ENCODE measurements at places on chromosomes 1 and 21.

DNA sequence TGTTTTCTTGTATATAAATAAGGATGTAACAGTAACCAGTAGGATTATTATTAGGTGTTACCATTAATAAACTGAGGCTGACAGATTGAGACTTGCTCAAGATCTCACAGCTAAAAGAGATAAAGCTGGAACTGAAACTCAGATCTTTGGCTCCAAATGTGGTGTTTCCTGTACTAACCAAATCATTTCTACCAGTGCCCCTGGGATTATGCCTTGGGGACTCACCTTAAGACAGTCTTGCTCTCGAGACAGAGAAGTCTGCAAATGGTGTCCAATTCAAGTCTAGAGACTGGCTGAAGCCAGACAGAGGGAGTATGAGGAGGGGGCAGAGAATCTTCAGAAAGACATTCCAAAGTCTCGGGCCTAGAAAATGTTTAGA, 593 bp upstream of the CD53 start:
- no peak for DNase-seq

DNA sequence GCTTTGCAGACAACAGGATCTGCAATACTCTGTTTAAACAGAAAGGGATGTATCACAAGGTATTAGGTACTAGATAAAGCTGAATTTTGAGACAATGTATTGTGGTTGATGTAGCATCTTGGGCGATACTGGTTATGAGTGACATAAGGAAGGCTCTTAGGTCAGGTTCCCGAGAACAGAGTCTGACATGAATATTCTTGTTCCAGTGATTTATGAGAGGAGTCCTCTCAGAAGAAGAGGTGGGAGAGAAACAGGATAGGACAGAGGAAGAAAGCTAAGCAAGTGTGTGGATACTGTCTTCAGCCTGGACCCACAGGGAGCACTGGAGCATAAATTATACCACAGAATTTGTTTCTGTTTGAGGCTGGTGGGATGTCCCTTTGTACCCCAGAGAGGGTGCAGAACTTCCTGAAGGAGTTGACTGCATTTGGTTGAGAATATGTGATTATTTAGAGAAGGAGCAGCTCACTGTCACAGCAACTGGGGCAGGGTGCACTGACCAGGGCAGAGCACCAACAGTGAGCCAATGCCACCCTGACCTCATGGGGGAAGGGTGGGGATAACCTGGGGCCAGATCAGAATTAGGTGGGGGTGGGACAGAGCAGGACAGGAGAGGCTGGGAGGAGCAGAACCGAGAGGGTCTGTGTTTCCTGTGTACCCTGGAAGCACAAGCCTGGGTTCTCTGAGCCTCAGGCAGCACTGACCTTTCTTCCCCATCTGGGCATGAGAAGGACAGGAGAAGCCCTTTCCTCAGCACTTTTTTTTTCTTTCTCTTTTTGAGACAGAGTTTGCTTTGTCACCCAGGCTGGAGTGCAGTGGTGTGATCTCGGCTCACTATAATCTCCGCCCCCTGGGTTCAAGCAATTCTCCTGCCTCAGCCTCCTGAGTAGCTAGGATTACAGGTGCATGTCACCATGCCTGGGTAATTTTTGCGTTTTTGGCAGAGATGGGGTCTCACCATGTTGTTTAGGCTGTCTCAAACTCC, 36.3 kb upstream of the SLC6A9 start:
- no peak for DNase-seq

DNA sequence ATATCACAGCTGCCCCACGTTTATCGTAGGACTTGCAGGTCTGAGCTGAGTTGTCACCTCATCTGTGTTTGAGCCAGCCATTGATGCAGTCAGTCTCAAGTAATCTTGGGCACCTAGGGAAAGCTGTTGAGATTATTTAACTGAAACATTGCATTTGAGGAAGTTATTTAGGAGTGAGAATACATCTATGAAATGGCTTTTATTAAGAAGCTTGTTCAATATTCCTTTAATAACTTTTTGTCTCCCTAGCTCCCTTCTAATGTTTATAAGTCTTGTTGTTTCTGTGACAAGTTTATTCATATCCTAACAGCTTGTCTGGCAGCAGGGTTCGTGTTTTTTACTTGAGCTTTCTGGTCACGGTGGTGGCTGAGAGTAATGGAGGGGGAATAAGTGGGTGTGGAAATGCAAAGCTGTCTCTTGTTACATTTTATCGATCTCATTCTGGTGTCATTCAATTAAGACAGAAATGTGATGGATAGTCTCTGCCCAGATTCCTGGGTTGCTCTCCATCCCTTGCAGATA, 555.9 kb downstream of the USP25 start:
- no peak for DNase-seq

DNA sequence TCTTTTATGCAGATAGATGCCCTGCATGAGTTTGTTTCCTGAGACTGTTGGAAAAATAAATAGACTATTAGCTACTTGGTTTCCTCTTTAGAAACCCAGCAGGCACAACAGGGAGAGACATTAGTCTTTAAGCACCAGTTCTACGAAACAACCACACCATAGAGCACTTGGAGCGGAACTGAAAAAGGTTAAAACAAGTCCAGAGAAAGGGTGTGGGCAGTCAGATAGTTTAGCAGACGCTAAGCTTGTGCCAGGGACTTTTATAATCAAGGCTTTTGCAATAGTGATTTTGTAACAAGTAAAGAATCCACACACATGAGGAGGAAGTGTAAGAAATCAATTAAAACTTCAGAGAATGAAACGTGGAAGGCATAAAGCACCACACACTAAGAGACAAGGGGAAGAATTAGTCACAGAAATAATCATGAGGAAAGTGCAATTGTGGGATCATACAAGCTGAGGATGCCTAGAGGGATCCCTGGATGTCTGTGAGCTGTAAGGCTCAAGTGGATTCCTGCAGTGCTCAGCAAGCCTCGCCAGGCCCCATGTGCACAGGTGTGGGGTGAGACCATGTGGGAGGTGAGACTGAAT, 37.8 kb upstream of the TLR5 start:
- no peak for DNase-seq

GRCh38 chr1:111723091-111723806, 15.9 kb downstream of the INKA2 start:
- no peak for DNase-seq

DNA sequence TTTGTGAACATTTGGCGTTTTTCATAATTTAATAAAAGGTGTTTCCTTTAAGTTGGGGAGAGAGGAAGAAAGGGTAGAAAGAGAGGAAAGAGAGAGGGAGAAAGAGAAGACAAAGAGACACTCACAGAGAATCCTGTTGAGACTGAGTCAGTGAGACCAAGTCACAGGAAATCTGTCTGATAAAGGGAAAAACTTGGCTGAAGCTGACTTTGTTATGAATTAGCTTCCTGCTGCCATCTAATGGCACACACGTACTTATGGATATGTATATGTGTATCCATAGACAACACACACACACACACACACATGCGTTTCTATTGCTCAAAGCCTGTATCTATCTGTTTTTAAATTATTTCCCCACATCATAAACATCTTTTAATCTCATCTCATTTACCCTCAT, 42.5 kb upstream of the DISC1 start:
- no peak for DNase-seq

DNA sequence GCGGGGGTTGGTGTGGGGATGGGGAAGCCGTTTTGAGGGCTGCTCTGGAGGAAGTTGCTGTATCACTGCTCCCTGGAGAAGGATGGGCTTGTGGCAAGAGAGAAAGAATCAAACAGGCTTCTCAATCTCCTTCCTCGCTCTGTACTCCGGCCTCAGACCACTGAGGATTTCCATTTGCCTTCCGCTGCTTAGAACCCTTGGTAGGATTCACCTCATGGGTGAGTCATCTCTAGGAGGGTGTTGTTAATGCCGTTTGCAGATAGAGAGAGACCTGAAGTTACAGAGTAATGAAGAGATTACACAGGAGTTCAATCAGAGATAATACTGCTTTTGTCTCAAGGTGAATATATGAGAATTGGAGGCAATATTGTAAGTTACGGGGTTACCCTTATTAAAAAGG, 15.3 kb downstream of the SLC35F3 start:
- no peak for DNase-seq

DNA sequence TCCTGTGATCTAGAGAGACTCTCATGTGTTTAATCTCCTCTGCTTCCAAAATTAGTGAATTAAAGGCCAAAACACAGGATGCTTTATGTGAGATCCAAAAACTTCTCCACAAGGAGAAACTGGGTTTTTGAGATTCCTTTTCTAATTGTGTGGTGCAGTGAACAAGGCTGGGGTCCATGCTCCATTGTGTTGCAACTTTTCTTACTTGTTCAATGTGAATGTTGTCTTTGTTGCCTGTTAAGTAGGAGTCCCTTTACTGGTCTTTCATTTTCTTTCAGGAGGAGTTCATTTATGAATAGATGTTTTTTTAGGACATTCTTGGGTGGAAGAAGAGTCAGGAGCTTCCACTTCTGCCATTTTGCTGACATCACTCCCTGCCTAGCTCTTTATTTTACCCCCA, 40.6 kb upstream of the CFHR3 start:
- no peak for DNase-seq

GRCh38 chr21:17793246-17794123, 25.7 kb downstream of the C21orf91 start:
- DNase-seq, result no peak

DNA sequence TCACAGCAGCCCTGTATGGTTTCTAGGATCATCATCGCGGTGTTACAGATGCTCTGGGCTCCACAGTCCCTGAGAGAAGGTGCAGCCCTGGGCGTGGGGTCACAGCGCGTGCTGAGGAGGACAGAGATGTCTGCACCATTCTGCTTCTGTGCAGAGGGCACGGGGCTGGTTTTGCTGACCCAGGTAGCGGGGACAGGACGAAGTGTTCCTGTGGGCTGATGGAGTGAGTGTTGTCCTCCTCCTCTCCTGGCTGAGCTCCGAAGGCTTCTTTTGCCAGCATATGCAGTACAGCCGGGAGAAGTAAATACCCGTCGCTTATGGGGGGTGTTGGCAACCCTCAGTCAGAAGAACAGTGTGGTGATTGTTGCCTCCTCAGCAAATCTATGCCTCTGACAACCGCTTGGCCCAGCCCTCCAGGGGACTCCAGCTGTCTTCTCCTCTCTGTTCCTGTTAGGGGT, 101.5 kb downstream of the DDX20 start:
- DNase-seq, result no peak

GRCh38 chr1:40239626-40240025, 8.1 kb upstream of the TMCO2 start:
- no peak for DNase-seq

- no peak for DNase-seq
These were observed 122.7 kb downstream of the FASLG start for GRCh38 chr1:172781513-172782140.

DNA sequence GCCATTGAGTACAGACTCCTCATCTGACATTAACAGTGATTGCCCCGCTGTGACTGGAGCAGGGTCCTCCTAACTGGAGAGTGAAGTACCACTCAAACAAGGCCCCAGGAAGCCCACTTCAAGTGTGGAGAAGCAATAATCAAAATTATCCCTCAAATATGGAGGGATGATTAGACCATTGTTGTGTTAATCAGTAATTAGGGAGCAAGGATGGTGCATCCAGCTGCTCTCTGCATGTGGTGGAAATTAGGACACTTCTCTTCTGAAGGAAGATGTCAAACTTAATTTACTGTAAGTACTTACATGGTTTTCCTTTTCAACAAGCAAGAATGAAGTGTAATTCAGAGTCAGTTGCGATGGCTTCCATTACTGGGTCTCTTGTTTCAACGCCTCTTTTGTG, 3.4 kb upstream of the ZP4 start:
- DNase-seq, result no peak

- no peak for DNase-seq
These were observed 11.2 kb upstream of the ZNF670 start for GRCh38 chr1:247089616-247090375.

GRCh38 chr1:12387641-12388040, 157.8 kb downstream of the VPS13D start:
- no peak for DNase-seq

DNA sequence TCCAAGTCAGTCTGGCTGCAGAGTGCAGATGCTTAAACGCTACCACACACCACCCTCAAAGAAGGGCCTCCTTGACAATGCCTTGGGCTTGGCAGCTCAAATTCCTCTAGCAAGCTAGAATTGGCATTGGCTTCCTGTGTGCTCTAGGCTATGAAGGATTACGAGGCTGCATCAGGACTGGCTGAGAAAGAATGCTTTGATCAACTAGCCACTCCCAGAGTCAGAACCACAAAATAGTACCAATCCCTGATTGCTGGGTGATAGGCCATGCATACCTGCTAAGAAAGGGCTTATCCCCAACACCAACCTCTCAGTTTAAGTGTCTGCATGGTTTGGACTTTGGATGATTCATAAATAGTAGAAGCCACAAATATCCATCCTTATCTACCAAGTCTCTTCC, 504.9 kb downstream of the OMA1 start:
- DNase-seq, result no peak

DNA sequence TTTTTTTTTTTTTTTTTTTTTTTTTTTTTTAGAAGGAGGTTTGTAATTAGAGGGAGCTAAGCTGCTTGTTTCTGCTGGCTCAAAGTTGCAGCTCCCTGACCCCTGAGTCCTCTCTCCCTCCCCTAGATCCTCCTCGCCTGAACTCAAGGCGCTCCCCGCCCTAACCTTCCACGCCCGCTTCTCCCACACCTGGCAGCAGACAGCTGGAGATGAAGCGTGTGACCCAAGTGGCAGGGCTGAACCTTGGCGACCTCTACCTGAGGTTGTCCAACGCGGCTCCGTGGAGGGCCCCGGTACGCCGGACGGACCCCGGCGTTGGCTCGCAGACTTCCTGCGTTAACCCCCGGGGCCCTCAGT, 795 bp downstream of the NGF start:
- no peak for DNase-seq

- DNase-seq, result no peak
These were observed 486.4 kb downstream of the PLPP3 start for GRCh38 chr1:56092684-56093570.

- DNase-seq, result no peak
These were observed 288.5 kb downstream of the NFIA start for GRCh38 chr1:61370913-61371279.

GRCh38 chr1:204988196-204988595, 54.8 kb upstream of the CNTN2 start:
- no peak for DNase-seq

- no peak for DNase-seq
These were observed 716.4 kb upstream of the ADAMTS5 start for GRCh38 chr21:27683292-27683691.
